ENCODE measurements at places on chromosomes 3 and 15. TPM values are rescaled to one million over a fixed set of nuclear protein-coding genes. Genes with fewer than 3 reads are reported as not detected.
A peak's percentile ranks its signal among the peaks of the same experiment; 100 is the strongest.

GRCh38 chr15:85174521-85174920 lies 192.9 kb downstream of the PDE8A start:
- no peak for DNase-seq

DNA sequence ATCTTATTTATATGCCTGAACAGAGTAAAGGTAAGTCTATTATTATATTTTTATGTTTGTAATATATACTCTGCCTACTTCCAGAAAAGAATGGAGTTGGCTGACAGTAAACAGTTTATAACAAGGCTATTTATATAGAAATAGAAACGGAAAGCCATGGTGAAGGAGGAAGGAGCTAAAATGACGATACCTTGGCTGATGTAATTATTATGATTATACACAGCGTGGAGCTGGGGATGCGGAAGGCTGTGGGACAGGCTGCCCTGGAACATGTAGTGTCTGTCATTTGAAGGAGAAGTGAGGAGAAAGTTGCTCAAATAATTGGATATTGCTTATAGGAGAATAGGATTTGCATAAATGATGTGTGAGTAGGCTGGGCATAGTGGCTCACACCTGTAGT lies 37.8 kb downstream of the CEMIP start:
- no peak for DNase-seq

DNA sequence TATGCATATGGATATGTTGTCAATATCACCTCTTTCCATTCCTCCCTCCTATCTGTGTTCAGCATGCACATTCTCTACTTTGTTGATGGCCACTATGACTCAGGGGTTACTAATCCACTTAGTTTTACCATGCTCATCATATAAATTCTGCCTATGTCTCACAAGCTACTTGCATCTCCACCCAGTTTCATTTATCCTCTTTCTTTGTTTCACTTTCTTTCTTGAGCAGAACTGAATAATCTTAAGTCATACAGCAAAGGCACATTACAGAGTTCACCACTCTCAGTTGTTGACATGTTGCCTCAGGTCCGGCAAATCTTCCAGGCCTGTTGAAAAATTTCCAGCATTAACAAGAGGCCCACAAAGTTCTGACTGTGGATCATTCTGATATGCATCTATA lies 71.5 kb downstream of the SSR3 start:
- no peak for DNase-seq

- no peak for DNase-seq
Measured at GRCh38 chr3:188608401-188608800, 454.4 kb downstream of the LPP start.

DNA sequence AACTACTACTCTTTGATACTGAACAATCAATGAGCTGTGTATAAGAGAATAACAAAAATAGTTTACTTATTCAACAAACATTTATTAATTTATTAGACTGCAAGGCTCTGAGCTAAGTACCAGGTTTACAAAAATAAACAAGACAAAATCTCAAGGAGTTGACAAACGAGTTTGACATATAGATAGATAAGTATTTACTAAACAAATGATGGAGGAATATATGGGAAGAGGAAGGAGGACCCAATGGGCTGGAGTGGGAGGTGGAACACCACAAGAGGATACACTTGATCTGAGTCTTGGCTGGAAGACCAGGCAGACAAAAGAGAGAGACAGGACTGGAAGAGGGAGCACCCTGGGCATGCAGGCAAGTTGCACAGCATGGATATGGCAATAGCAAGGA lies 47.5 kb upstream of the FSIP1 start:
- DNase-seq: no peak

GRCh38 chr3:45641756-45642155 lies 47.2 kb downstream of the LIMD1 start:
- DNase-seq: no peak

- no peak for DNase-seq
Measured at GRCh38 chr3:133854264-133855001, 41.2 kb downstream of the RAB6B start.

- DNase-seq: no peak
Measured at GRCh38 chr15:94930960-94931359, 699.6 kb downstream of the MCTP2 start.

DNA sequence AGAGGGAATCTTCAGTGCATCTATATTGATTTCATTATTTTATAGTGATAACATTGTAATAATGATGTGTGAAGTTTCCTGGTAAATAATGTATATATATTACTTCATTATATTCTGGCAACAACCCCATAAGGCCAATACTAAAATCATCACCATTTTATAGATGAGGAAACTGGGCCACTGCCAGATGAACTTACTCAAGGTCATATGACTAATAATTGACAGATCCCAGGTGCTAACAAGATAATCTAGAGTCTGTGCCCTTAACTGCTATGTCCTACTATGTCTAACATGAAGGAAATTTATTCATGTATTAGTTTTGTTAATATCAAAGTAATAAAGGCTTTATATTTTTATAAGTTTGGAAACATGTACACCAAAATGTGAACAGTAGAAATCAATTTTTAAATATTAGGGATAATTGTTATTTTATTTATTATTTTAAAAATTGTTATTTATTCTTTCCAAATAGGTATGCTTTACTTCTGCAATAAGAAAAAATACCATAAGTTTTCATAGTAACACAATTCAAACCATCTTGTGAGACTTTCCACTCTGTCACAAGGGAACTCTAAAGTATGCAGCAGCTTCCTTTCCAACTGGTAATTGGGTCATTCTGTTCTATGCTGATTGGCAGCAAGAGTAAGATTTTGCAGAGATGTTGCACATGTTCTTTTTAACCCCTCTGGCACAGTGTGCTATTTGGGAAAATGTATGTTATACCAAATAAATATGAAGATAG lies 90.8 kb upstream of the CMC1 start:
- no peak for DNase-seq

- DNase-seq: no peak
Measured at GRCh38 chr3:156160647-156161046, 40.3 kb downstream of the KCNAB1 start.

GRCh38 chr15:38662033-38662802 lies 97.6 kb upstream of the RASGRP1 start:
- DNase-seq: no peak

- peak; percentile 86 for DNase-seq
Measured at GRCh38 chr3:133828576-133829309, 23.1 kb downstream of the SRPRB start.

DNA sequence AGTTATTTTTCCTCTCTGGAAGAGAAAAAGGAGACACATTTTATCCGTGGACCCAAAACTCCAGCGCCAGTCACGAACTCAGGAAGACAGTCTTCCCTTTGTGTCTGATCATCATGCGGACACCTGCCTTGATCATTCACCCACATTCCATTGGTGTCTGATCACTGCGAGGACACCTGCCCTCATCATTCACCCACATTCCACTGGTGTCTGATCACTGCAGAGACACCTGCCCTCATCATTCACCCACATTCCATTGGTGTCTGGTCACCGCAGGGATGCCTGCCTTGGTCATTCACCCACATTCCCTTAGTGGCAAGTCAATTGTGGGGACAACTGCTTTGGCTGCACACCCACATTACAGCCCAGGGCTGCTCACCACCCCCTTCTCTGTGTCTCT lies 148.9 kb downstream of the ROBO1 start:
- DNase-seq: no peak

- DNase-seq: no peak
Measured at GRCh38 chr3:155321418-155321817, 27.9 kb upstream of the STRIT1 start.

DNA sequence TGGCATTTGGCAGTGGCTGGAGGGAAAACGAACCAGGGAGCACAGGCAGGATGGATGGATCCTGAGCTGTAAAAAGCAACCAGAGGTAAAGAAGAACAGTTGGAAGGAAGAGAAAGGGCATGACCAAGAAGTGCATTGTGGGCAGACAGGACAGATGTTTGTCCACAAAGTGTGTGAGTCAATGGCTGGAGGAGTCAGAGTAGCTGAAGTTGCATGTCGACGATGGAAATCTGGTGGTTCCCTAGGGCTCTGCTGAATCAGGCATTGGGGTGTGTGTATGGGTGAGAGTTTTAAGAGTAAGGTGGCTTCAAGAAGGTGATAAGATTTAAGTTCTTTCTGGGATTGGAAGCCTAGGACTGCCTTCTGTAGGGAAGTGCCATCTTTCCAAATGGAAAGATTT lies 214.0 kb upstream of the BHLHE40 start:
- no peak for DNase-seq

- peak; percentile 49 for DNase-seq
Measured at GRCh38 chr3:123757281-123757940, 126.7 kb downstream of the MYLK start.

- DNase-seq: no peak
Measured at GRCh38 chr3:13615019-13615528, 66.1 kb downstream of the FBLN2 start.

DNA sequence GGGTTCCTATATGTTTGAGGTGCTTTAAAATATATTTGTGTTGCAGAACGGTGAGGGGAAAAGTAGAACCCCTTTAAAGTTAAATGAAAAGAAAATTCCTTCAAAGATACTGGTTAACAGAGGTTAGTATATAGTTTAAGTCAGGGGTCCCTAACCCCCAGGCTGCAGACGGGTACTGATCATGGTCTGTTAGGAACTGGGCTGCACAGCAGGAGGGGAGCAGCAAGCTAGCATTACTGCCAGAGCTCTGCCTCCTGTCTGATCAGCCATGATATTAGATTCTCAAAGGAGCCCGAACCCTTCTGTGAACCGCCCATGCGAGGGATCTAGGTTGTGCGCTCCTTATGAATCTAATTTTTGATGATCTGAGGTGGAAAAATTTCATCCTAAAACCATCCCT lies 37.5 kb upstream of the RFX7 start:
- DNase-seq: no peak

DNA sequence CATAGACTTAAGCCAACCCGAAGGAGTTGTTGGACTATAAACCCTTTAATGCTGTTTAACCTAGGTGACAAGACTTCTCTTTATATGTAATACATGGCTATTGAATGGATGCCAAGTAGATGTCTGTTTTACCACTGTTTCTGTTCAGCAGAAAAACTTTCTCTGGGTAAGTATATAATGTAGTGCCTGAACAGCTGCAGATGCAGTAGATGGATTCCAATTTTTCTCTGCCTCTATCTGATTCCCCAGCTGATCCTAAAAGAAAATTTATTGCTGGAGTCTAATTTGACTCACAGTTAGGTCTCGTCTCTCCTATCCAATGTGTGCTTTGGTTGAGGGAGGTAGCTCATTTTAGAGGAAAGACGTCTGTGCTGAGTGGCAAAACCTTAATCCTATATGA lies 256.5 kb upstream of the CBLB start:
- no peak for DNase-seq

GRCh38 chr3:138199851-138200250 lies 12.8 kb downstream of the ARMC8 start:
- no peak for DNase-seq

- DNase-seq: no peak
Measured at GRCh38 chr15:61633951-61634350, 404.8 kb upstream of the RORA start.

GRCh38 chr3:66572090-66572675 lies 71.4 kb upstream of the LRIG1 start:
- no peak for DNase-seq

Gene FBXW12
- not detected for total RNA-seq

Gene C3orf85
- total RNA-seq: not detected

Gene NR1I2
- total RNA-seq: not detected

Gene NME9
- total RNA-seq: not detected

Gene RPL39L
- 10.8 TPM for total RNA-seq

Gene LCTL
- total RNA-seq: not detected

Gene FAIM
- 13.3 TPM for total RNA-seq

Gene MAGEL2
- total RNA-seq: 2.0 TPM

Gene PHC3
- total RNA-seq: 46.9 TPM

Gene DAZL
- not detected for total RNA-seq

Gene GHSR
- total RNA-seq: not detected

Gene ACP3
- total RNA-seq: 12.3 TPM
